ENCODE measurements at places on chromosomes 4 and X.

DNA sequence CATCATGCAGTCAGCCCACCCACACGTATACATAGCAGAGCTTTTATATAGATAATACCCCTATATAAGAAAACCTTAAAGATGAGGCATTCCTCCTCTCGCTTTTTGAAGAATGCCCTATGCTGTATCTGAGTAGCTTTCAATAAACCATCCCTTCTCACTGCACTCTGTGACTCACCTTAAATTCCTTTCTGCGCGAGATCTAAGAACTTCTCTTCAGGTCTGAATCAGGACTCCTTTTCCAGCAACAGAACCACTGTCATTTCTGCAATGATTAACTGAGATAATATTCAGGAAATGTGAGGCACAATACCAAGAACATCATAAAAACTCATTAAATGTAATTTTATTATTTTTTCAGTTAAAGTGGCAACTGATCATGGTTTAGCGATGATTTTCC lies 76.4 kb upstream of the DCLK2 start:
- DNase-seq = no peak

DNA sequence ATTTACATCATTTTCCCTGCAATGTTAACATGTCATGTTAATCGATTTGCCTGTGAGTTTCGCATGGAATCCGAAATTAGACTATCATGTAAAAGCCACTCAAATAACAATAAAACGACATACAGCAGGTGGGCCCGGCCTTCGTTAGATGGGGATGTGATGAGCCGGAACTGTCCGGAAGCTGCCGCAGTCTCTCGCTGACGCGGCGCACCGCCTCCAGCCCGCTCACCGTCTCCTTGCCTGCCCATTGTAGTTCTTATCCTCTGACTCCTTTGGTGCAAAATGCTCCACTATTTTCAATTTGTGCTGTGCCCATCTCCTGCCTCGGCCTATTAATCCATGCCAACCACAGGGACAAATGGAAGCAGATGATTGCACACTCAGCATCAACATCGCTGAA lies 877.5 kb upstream of the TENM3 start:
- DNase-seq = no peak

GRCh38 chrX:39816871-39817731 lies 280.7 kb downstream of the BCOR start:
- no peak for DNase-seq

GRCh38 chr4:43754566-43754965 lies 694.0 kb downstream of the KCTD8 start:
- no peak for DNase-seq

- DNase-seq = no peak
Measured at GRCh38 chr4:53763813-53764597, 172.7 kb upstream of the LNX1 start.

GRCh38 chr4:11475871-11476270 lies 47.2 kb upstream of the HS3ST1 start:
- no peak for DNase-seq

GRCh38 chr4:97560009-97560408 lies 583.3 kb downstream of the STPG2 start:
- DNase-seq = no peak

GRCh38 chr4:76117536-76117935 lies 30.7 kb downstream of the NUP54 start:
- DNase-seq = no peak

DNA sequence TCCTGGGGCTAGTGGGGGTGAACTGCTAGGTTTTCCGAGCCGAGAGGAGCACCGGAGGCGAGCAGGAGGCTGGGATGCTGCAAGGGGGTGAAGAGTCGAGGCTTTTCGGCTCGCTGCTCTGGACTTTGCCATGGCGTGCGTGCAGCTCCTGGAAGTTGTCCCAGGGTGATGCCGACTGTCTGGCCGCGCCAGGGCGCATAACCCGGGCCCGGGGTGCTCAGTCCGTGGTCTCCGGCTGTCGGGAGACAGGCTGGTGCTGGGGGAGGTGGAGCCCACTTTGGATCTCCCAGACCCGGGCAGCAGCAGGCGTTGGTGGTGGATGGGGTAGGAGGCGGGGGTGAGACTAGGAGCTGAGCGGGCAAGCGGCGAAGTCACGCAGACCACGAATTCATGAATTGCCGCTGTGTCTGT lies 793 bp downstream of the GRIA3 start:
- no peak for DNase-seq

- DNase-seq = no peak
Measured at GRCh38 chr4:118036336-118036735, 2.0 kb downstream of the NDST3 start.

DNA sequence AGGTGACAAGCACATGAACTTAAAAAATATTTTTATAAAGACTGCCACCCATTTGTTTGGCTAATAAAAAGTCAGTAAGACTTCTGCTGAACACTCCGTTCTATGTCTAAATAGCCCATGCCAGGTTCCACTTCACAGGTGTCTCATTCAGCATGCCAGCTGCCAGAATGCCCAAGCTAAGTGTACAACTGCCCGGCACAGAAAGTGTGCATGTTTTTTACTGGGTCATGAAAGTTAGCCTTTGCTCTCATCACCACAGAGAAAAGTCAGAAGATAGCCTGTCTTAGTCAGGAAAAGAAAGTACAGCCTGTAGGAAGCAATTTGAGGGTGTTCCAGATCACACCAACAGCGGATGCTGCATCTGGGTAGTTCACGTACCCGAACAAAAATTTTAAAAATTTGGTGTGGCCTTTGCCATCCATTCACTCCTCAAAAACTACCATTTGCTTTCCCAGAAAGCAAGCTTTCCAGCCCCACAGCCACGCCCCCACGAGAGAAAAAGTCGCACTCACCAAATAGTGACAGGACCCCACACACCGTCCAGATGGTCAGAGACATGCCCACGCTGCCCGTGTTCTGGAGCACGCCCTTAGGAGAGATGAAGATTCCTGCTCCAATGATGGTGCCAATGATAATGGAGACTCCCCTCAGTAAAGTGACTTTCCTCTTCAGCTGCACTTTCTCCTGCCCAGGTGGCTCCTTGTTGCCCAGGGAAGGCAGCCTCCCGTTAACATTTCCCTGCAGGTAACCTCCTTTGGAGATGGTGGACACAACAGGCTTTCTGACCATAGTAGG lies 671 bp downstream of the SLC7A11 start:
- no peak for DNase-seq

- no peak for DNase-seq
Measured at GRCh38 chr4:148065075-148065474, 333.2 kb downstream of the ARHGAP10 start.

DNA sequence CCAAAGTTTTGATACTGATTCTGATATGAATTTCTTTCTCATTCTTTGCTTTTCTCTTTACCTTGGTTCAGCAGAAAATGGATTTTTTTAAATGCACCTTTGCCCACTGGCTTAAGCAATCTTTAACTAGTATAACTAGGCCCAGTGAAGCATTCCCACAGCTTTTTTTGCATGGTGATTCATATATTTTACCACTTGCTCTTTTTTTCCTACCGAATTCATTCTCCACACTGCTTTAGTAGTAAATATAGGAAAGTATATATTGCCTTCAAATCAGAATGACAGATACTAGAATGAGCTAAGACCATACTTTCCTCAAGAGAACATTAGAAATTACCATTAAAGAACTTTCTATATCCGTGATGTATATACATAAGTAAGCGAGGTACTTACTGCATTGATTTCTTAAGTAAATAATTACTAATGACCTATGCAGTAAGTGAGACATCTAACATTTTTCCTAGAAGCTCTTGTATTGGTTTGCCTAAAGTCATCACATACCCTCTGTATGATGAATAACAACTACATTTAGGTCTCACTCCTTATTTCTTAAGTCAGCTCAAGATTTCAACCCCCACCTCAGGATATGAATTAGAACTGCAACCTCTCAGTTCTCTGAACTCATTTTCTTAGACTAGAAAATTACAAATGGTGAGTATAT lies 44.2 kb downstream of the SLC4A4 start:
- DNase-seq = no peak

DNA sequence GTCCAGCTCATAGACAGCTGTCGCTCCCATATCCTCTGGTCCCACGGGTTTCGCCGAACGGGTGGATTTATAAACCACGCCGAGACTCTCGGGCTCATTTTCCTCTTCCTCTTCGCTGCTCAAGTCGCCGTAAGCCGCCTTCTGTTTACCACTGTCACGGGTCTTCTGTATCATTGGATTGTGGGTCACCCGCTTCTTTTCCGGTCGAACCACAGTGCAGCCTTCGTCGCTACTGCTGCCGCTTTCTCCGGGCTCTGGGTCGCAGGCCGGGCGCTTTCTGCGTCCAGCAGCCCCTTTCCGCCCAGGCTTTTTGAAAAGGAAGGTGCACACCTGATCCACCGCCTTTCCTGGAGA lies 311 bp downstream of the RNF113A start:
- DNase-seq = no peak

GRCh38 chr4:78645853-78646757 lies 94.5 kb downstream of the ANXA3 start:
- DNase-seq = no peak

GRCh38 chrX:29528281-29528680 lies 687.1 kb upstream of the MAGEB2 start:
- DNase-seq = no peak

- DNase-seq = no peak
Measured at GRCh38 chr4:24876431-24876830, 36.4 kb downstream of the CCDC149 start.

DNA sequence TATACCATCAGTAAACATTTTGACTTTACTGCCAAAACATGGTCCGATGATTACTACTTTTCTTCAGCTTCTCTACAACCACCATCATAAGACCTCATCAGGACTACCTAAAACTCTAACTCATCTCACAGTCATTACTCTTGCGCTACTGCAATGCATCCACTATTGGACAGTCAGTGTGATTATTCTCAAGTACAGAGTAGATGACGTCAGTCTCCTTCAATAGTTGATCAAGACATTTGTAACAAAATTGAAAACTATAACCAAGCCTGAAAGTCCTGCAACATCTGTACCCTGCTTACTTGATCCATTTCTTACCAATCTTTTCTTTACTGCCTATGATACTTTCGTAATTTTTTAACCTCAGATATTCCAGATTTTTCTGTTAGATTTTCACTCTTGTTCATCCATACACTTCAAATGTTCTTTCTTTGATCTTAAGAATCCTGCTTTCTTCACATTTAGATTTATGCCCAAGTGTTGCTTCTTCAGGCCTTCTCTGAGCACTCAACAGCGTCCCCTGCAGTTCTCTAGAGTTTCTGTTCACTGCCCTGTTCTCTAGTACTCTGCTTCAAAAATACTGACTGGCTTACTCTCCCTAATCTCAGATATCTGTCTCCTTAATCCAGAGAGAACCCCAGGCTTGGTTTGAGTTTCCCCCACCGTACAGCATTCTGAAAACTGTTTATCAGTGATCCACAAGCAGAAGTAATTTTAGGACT lies 1517.6 kb downstream of the STIM2 start:
- no peak for DNase-seq

- DNase-seq = no peak
Measured at GRCh38 chr4:172141025-172141424, 327.8 kb downstream of the GALNTL6 start.

DNA sequence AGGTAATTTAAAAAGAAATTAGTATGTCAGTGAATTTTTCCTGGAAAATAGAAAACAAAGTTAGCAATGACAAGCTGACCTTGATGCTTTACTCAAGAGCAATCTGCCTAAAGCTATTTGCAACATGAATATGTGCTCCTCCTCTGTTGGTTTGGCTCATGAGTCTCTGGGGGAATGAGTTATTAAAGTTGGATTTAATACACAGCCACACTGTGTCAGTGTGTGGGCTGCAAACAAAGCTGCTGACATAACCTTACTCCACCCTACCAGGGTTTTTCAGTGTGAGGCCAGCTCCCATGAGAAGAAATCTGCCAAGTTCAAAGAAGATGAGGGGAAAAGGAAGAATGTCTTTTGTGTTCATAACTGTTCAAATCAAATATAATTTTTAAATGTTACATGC lies 280.5 kb downstream of the TLL1 start:
- no peak for DNase-seq

DNA sequence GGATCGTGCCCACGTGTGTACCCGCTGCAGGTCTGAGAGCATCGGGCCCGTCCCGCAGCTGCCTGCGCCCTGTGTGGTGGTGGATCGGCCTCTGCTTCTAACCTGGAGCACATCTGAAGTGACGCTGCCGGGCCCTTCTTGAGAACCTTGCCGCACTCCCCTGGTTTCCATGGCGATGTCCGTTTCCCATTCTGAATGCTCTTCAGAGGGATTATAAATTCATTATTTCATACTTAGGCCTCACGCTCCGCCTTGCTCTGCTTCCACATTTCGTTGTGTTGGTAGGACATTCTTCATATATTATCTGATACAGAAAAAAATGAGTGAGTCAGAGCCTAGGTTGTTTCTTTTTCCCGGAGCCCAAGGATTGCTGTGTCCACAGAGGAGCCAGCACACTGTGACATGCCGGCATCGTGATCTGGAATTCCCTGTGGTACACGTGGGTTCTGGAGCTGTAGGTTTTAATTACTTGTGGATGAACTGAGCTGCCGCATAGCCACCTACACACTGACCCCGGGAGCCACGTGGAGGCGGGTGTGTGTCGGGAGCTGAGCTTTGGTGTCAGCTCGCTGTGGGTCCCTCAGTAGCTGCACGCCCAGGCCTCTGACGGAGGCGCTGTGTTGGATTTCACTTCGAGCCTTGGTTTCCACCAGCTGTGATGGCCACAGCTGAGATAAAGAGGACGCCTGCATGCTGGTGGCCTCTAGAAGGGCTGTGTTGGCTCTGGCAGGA lies 63.4 kb downstream of the PSAPL1 start:
- DNase-seq = no peak

All from NCI-H2029 (cell line).